Left ventricle myocardium inferior (tissue), 1 donor: ENCODE measurements at places on chromosomes 5 and 9. TPM values are rescaled to one million over a fixed set of nuclear protein-coding genes. Genes with fewer than 3 reads are reported as not detected.

SLIT3 gene
- total RNA-seq, result 22.7 TPM

VLDLR gene
- 144 TPM for total RNA-seq

PCDHGA8 gene
- 8.5 TPM for total RNA-seq

IL7R gene
- total RNA-seq, result 0.66 TPM

EPB41L4B gene
- total RNA-seq, result 13.9 TPM

LHX3 gene
- total RNA-seq, result not detected

GKAP1 gene
- total RNA-seq, result 22.5 TPM

CEP72 gene
- 1.7 TPM for total RNA-seq

INSL6 gene
- total RNA-seq, result not detected
